CD8-positive, alpha-beta T cell (primary cell): ENCODE measurements at places on chromosomes 7 and 10.

- no peak for DNase-seq
These were observed 158.9 kb downstream of the AKR1D1 start for GRCh38 chr7:138235207-138235606.

DNA sequence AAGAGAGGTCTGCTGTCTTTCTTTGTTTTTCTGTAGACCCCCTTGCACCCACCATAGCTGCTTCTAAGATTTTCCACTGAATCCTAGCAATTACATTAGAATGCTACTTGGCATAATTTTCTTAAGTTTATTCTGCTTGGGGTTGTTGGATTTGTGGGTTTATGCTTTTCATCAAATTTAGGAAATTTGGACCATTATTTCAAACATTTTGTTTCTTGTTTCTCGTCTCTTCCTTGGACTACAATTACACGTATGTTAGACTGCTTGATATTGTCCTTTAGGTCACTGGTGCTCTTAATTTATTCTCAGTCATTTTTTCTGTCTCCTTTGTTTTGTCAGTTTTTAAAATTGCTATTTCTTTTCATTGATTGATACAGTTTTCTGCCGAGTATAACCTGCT, 65.8 kb downstream of the FANK1 start:
- no peak for DNase-seq

GRCh38 chr10:93680412-93681047, 21.9 kb downstream of the FRA10AC1 start:
- DNase-seq = no peak

GRCh38 chr10:32687546-32687945, 241.6 kb downstream of the CCDC7 start:
- DNase-seq = no peak

DNA sequence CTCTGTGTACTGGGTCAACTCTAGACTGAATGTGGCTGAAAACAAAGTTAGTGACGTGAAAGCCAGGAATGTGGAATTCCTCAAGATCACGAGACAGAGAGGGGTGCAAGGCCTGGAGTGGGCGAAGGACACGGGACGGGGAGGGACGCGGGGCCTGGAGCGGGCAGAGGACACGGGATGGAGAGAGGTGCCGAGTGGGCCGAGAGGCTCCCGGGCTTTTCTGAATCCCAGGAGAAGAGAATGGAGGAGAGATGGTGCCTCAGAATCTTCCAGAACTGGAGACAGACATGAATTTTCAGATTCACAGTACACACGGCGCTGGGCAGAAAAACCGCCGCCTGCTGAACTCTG, 50.6 kb upstream of the PRKAR1B start:
- DNase-seq = no peak

DNA sequence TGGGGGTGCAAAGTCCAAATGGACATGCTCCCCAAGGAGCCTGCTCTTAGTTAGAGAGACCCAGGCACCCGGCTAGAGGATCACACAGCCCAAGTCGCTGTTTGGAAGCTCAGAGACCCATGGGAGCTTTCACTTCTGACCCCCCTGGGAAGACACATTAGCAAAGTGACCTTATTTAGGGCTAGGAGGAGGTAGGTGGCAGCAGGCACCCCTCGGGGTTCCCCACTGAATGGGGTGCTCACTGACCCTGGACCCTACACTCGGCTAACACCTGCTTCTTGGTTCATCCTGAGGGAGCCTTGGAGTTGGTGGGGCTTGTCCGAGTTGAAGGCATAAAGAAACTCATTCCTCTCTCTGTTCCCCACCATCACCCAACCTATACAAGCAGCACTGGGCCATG, 27.1 kb upstream of the HABP2 start:
- no peak for DNase-seq

DNA sequence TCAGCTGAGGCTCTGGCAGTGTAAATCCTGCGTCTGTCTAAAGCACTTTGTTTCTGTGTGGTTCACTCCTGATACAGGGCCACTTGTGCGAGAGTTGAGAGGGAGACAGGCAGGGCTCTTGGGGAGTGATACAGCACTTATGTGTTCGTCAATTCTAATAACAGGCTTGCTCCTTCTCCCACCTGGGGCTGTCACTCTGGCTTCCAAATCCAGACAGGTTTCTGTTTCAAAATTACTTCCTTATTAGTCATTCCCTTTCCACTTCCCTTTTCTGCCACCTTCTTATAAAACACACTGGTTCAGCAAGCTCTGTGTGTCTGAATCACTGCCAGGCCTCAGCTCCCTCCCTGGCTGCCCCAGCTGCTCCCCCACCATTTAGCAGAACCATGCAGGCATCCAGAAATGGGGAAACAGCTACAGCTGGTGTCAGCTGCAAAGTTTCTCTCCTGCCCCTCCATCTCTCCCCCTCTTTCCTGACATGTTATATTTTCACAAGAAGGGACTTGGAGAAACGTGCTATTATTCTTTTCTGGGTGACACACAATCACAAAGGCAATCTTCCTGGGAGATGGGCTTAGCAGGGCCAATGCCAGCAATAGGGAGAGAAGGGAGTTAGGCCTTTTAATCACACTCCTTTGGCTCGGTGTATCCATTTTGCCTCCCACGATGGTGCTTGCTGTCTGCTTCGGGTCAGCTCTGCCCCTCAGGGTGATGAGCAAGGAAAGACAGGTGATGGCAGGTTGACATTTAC, 58.4 kb upstream of the ZNRF2 start:
- no peak for DNase-seq
